ENCODE measurements at places on chromosomes 12 and 14. TPM values are rescaled to one million over a fixed set of nuclear protein-coding genes. Genes with fewer than 3 reads are reported as not detected.

KCNH3 gene
- total RNA-seq: 0.28 TPM

PLA2G1B gene
- total RNA-seq: not detected

LGR5 gene
- total RNA-seq: not detected

RASSF9 gene
- total RNA-seq: 0.92 TPM

PIK3C2G gene
- not detected for total RNA-seq

NYNRIN gene
- 10.5 TPM for total RNA-seq

NAP1L1 gene
- total RNA-seq: 354 TPM
